ENCODE measurements at places on chromosomes 16 and 17.

- DNase-seq = no peak
Observed at GRCh38 chr17:73226556-73227172, 33.8 kb downstream of the COG1 start.

- no peak for DNase-seq
Observed at GRCh38 chr17:63139356-63139755, 173.3 kb downstream of the TANC2 start.

DNA sequence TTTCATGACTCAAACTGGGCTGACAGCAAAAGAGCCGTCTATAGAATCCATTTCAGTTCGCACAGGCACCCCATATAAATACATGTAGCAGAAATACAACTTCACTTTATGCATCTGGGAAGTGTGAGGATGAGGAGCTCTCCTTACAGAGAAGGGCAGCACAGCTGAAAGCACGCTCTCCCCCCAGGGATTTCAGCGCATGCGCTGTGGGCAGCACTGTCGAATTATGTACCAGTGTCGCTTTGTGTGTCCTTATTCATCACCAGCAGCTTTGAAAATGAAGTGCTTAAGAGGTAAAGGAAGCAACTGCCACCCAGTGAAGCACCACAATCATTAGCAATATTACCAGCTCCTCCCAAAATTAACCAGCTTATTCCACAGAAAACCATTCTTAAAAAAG, 39.9 kb downstream of the CEP95 start:
- no peak for DNase-seq

- no peak for DNase-seq
Observed at GRCh38 chr16:52547834-52548215, 882 bp upstream of the TOX3 start.

DNA sequence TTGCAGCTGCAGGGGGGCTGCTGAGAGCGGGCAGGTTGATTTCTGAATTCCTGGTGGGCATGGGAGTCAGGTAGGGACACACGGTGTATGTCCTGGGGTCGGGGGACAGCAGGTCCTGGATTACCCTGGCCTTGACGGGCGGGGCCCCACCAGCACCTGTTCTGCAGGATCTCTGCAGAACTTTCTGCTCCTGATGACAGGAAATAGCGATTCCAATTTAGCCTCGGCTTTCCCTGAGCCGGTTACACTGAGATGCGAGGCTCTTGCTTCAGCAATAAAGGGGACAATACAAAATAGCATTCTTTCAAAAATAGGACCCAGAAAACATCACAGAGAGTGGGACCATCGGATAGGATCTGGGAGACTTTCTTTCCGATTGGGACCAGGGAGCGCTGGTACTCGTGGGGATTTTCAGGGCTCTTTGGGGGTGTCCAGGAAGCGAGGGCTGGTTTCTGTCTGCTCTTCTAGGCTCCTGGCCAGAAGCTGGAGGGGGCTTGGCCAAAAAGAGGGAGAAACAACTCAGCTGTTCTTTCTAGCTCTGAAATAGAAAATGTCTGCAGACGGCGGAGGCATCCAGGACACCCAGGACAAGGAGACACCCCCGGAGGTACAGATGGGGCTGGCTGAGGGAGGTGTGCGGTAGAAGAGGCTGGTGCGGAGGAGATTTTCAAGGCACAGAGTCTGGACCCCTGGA, 642 bp downstream of the ZNF205 start:
- DNase-seq = no peak
